NCI-H526 treated with DMSO at 0.1 percent for 48 hours (cell line): ENCODE measurements at places on chromosomes 6 and 20.

GRCh38 chr20:36402708-36403107, 96.6 kb downstream of the DLGAP4 start:
- no peak for DNase-seq

- peak; percentile 17 for DNase-seq
Measured at GRCh38 chr20:6169251-6169650, 46.4 kb upstream of the FERMT1 start.

DNA sequence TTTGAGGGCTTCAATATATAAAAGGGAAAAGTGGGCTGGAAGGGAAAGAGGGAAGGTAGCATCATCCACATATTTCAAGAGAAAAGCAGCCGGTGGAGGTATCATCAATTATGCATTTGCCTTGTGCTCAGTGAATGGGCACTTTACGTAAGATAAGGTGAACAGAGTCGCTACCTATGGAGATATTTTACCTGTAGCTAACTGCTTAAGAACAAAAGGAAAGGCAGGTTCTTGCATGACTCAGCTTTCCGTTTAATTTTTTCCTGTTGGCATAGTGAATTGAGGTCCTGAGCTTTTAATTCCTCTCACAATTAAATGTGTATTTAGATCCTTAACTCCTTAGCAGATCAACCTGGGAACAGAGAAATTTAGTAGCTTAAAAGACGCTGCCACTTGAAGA, 25.5 kb upstream of the PLCB4 start:
- DNase-seq: no peak

DNA sequence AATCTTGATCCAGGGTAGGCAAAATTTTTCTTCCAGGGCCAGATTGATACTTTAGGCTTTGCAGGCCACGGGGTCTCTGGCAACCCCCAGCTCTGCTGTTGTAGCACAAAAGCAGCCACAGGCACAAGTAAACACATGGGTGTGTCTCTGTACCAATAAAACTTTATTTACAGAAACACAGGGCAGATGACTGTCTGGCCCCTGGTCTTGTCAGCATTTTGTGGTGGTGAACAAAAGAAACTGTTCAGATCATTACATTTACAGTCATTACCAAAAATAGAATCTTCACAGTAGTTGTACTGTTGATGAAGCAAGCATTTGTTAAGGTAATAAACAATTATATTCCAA, 45.0 kb upstream of the KIF25 start:
- DNase-seq: no peak

DNA sequence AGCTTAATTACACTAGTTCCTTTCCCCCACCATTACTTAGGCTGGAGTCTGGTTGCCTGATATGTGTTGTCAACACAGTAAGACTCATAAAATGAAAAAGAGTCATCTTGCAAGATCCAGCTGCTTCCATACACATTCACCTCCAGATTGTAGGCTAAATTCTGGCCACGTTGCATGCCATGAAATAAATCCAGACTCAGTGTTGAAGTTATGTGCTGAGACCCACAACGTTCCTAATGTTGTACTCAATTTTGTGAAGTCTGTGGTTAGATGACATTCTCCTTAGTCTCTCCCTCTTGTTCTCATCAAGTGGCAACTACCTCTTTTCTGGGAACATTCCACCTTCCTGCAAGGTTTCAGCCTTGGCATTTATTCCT, 212.3 kb downstream of the LMBRD1 start:
- DNase-seq: no peak

- no peak for DNase-seq
Measured at GRCh38 chr6:159214281-159214680, 45.1 kb downstream of the FNDC1 start.

- DNase-seq: no peak
Measured at GRCh38 chr6:3427687-3428085, 29.2 kb downstream of the SLC22A23 start.

DNA sequence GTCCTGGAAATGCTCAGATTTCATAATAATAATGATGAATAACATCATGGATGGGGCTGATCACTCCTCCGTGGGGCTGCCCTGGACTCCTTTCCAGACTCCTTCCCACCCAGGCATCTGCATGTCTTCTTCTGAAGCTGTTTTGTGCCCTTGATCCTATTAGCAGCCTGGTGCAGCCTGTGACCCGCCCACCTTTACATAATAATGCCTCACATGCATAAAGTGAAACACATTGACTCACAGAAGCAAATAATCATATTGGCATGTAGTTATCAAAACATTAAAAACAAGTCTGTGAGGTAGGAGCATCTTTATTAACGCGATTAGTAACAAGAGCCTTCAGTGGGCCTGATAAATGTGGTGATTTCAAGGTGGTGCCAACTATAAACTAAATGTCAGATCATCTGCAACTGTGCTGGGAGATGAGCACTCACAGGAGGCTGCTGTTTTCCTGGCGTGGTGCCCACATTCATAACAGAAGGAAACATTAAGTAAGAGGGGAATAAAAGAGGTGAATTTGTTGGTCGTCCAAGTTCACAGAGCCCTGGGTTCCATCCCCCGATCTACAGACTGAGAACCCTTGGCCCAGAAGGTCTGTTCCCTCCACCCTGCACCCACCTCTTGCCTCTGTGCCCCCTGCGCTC, 344.7 kb downstream of the CDH4 start:
- no peak for DNase-seq

GRCh38 chr6:161476711-161477110, 202.8 kb upstream of the AGPAT4 start:
- DNase-seq: no peak

GRCh38 chr6:148359228-148359627, 16.6 kb downstream of the SASH1 start:
- DNase-seq: no peak

- no peak for DNase-seq
Measured at GRCh38 chr6:21037453-21037852, 503.2 kb downstream of the CDKAL1 start.

- no peak for DNase-seq
Measured at GRCh38 chr20:25695532-25696370, 902 bp downstream of the ZNF337 start.

GRCh38 chr6:146650799-146651481, 52.2 kb downstream of the ADGB start:
- DNase-seq: no peak

DNA sequence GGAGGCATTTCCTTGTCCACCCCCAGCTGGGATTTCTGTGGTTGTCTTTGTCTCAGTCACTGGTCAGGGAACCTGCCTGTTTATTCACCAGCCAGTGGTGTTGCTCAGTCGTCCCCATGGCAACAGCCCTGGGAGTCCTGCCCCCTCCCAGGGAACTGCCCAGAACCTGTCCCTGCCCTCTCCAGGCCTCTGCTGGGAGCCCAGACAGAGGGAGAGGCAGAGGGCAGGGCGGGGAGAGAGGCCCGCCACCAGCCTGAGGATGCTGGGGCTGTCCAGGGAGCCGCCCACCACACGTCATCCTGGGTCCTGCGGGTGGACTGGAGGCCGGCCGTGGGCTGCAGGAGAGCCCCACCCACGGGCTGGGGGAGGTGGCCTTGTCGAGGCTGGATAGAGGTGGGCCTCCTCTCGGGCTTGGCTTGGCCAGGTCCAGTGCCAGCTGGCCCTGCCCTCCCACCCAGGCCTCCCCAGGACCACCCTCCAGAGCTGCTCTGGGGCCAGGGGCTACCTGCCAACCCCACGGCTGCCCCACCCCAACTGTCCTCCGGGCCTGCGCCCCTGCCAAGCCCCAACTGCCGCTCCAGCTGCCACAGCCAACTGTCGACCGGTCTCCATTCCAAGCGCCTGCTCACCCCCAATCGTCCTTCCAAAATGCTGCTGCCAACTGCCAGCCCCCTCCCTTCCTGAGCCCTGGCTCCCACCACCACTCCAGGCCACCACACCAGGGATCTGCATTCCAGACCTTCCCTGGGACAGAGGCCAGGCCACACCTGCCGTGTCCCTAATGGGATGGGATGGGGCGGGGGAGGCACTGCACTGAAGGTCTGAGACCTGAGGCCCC, 4.2 kb upstream of the ZBTB46 start:
- peak; percentile 37 for DNase-seq

DNA sequence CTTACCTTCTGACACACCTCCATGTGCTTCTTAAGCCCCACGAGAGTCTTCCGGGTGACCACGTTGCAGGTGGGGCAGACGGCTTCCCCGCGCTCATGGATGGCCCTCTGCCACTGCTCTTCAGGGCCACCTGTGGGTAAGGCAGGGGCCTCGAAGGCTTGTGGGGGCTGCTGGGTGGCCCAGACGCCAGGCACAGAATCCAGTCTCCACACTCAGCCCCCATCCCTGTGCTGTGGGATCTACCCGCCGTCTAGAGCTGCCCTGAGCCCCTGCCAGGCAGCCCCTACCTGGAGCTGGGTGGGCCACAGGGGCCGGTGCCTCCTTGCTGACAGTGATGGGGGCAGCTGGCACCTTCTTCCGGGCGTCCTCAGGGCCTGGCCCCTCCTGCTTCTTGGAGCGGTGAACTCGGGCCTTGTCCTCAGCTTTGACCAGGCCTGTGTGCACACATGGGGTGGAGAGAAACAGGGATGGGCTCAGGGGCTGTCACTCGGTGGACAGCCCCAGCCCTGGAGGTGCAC, 5.9 kb downstream of the ZNF512B start:
- no peak for DNase-seq

DNA sequence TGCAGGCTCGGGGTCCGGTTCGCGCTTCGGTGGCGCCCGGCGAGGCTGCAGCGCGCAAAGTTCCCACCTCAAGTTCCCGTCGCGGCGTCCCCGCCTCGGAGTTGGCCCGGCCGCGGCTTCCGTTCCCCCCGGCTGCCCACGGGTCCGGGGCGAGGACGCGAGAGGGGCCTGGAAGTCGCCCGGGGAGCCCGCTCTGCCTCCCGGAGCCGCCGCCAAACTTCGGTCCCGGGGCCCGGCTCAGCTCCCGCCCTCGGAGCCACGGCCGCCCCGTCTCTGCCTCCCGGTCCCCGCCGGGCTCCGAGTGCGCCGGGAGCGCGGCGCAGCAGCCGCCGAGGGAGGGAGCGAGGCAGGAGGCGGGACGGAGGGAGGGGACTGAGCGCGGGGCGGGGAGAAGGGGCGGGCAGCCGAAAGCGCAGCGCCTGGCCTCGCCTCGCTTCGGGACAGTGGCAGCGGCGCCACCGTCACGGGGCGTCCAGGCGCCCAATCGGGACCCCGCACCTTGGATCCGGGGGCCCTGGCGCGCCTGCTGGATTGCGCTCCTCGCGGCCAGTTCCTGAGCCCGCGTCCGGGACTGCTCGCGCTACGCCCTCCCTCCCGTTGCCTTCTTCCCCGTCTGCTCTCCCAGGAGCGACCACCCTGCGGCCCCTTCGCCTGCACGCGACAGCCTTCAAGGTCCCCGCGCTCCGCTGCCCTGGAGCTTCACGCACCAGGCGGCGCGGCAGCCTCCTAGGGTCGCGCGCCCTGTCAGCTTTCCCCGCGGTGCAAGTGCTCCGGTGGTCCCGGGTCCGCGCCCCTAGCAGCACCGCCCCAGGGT, at the start of gene KCNG1:
TSS of gene KCNG1 (minus strand) at position 305 of the 814 bp plus-strand sequence. CDS start 12,769 bp downstream, outside the sequence.
- DNase-seq: peak; percentile 25

DNA sequence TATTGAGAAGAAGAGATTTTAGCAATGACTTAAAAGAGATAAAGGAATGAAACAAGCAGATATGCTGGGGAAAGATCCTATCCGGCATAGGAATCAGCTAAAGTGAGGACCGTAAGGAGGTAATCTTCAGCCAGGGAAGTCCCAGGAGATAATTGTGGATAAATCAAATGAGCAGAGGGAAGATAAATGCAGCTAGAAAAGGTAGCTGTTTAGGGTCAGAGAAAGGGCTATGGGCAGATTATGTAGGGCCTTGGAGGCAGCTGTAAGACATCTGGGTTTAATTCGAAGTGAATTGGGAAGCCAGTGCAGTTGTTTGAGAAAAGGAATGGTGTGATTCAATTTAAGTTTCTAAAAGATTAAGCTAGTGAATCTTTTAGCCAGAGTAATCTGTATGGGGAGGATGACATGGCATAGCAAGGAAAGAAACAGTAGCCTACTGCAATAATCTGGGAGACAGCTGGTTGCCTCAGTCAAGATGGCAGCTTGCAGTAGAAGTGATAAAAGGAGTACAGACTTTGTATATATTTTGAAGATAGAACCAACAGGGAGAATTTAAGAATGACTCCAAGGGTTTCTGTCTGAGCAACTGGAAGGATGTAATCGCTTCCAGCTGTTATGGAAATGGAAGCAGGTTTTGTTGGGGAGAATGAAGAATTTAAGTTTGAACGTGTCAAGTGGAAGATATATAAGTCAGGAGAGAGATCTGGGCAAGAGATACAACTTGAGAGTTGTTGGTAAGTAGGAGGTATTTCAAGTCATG, 552.3 kb upstream of the FLRT3 start:
- no peak for DNase-seq

- DNase-seq: no peak
Measured at GRCh38 chr20:58094160-58094559, 134.3 kb downstream of the ANKRD60 start.

DNA sequence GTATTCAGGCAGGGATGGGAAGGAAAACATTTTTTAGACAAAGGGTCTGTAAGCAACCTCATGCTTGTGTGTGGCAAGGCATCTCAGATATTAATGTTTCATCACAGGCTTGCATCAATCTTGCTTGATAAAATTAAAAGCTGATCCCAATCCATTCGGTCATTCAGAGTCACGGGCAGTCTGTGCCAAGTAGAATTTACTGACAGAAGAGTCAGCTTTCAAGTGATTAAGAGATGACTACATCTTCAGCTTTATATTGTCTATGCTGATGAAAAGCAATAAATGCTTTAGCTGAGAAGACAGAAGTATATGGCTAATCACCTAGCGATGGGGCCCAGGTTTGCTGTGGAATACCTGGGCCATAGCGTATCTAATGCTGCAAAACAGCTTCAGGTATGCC, 3.5 kb downstream of the PLEKHG1 start:
- no peak for DNase-seq

DNA sequence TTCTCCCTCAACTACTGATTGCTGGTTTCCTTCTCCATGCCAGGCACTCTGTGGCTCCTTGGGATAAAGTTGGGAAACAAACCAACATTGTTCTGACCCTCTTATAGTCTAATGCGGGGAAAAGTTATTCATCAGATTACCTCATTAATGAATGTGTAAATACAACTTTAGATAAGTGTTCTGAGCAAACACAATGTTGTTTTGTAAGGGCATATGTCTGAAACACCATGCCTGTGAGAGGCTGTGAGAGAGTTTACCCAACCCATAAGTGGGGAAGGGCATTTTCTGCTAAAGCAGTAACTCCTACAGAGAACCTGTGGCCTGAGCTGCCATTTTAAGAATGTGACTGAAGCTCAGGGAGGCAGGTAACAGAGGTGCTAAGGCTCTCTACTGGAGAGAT, 283.5 kb downstream of the KHDC1L start:
- no peak for DNase-seq

- DNase-seq: peak; percentile 79
Measured at GRCh38 chr6:151391471-151392413, at the start of gene ZBTB2. Gene ZBTB2, minus strand, starts transcription at chr6:151391559. Its CDS starts 17,922 bp downstream, at chr6:151373637.

- DNase-seq: no peak
Measured at GRCh38 chr6:22596011-22596410, 26.6 kb downstream of the HDGFL1 start.

- peak; percentile 96 for DNase-seq
Measured at GRCh38 chr20:42531508-42531961, 658.2 kb downstream of the PTPRT start.

- DNase-seq: no peak
Measured at GRCh38 chr6:53264337-53264736, 84.4 kb downstream of the ELOVL5 start.

GRCh38 chr6:29637247-29637646, 4.3 kb upstream of the GABBR1 start:
- DNase-seq: no peak

- DNase-seq: no peak
Measured at GRCh38 chr20:2798095-2798805, 2.2 kb downstream of the CPXM1 start.
